Dorsolateral prefrontal cortex (tissue), 122 donors: ENCODE measurements at places on chromosomes 12 and 14. TPM values are rescaled to one million over a fixed set of nuclear protein-coding genes. Genes with fewer than 3 reads are reported as not detected.

DNA sequence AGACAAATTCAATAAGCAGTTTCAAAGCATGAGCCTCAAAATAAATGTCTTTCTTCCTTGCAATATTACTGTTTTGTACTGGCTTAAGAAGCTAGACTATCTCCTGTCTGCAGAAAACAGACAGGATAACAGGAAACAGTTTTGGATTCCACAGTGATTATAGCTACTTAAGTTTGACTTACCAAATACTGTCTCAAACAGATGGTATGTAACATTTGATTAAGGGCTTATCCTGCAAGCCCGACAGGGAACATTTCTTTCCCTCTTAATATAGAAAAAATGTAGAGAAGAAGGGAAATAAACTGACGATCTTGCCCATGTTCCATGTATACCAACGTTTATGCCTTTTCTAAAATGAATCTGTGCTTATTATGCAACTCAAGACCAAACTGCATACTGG, 179.9 kb upstream of the EEA1 start:
- no peak for DNase-seq

The RAD9B gene
- 0.24 TPM for total RNA-seq

GRCh38 chr12:7610006-7610405, 55.7 kb downstream of the APOBEC1 start:
- no peak for DNase-seq

DNA sequence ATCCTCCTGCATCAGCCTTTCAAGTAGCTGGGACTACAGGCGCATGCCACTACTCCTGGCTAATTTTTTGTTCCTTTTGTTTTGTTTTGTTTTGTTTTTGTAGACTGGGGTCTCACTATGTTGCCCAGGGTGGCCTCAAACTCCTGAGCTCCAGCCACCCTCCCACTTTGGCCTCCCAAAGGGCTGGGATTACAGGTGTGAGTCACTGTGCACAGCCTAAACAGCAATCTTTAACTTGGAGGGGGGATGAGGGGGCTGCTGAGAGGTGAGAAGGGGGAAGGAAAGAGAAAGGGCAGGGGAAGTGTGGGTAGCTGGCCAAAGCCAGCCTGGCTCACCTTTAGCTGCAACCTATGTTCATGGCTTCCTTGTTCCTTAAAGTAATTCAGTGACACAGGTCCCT, 77.4 kb downstream of the KDM2B start:
- no peak for DNase-seq

- DNase-seq, result no peak
Measured at GRCh38 chr14:44730860-44731259, 223.8 kb upstream of the FSCB start.

GRCh38 chr12:51622564-51622963, 31.5 kb downstream of the SCN8A start:
- DNase-seq, result no peak

DNA sequence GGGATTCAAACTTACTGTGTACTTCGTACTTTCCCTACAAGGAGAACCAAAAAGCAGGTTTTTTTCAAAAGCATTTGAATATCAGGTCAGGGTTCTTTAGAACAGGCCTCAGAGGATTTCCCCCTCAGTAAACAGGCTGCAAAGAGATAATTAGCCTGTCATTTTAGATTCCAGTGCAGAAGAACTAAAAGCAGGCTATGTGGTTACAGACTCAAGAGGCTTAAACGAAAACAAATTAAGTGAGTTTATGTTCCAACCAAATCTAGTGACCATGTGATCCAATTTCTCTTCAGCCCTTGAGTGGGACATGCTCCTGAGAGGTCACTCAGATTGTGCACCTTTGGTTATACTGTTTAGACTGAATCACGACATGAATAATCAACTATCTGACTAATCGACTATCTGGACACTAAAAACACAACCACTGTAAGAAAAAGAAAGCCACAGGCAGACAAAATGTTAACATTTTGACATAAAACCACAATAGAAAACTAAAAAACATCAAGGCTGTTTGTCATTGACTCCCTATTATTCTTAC, 4.5 kb downstream of the TMED8 start:
- DNase-seq, result no peak

The CACNA1C gene
- total RNA-seq, result 66.9 TPM

- DNase-seq, result no peak
Measured at GRCh38 chr12:99253068-99253467, 394.5 kb upstream of the GARIN6 start.

DNA sequence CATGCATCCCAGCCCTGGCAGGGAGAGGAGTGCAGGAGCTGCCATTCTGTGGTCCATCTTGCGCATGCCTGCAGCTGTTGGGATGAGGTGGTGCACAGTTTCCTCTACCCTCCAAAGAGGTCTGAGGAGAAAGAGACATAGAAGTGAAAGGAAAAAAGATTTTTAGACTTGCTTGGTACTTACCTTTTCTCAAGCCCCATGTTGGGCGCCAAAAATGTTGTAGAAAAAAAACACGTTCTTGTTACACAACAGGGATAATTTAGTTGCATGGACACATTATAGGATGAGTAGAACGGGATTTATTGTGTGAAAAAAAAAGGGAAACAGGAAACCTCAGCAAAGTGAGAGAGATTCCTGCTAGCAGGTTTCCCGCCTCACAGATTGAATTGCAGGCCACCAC, 244.4 kb upstream of the GARIN2 start:
- no peak for DNase-seq

DNA sequence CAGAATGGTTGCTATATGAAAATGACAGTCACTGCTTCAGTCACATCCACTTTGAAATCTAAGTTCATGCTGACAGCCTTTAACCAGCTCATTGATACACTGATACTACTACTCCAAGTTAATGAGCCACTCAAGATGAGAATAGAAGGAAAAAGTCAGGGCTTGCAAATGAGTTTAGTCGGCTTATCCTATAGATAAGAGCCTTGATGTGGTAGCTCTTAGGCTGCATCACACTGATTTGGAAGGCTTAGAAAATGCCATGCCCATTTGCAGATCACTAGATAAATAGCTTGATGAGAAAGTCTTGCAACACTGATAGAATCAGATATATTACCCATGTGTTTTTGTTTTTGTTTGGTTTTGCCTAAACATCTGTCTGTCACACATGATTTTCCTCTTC, 251.4 kb upstream of the ATXN7L3B start:
- no peak for DNase-seq

GRCh38 chr12:124148481-124149273, 146.2 kb upstream of the RFLNA start:
- DNase-seq, result no peak

GRCh38 chr14:87076146-87076545, 916.8 kb downstream of the GALC start:
- DNase-seq, result no peak

- DNase-seq, result no peak
Measured at GRCh38 chr12:11701433-11701832, 52.0 kb downstream of the ETV6 start.

- DNase-seq, result no peak
Measured at GRCh38 chr12:55681142-55682077, 26.3 kb downstream of the ITGA7 start.

The PLEKHH1 gene
- total RNA-seq, result 365 TPM

The VRTN gene
- not detected for total RNA-seq

The ANKRD9 gene
- 47.0 TPM for total RNA-seq

DNA sequence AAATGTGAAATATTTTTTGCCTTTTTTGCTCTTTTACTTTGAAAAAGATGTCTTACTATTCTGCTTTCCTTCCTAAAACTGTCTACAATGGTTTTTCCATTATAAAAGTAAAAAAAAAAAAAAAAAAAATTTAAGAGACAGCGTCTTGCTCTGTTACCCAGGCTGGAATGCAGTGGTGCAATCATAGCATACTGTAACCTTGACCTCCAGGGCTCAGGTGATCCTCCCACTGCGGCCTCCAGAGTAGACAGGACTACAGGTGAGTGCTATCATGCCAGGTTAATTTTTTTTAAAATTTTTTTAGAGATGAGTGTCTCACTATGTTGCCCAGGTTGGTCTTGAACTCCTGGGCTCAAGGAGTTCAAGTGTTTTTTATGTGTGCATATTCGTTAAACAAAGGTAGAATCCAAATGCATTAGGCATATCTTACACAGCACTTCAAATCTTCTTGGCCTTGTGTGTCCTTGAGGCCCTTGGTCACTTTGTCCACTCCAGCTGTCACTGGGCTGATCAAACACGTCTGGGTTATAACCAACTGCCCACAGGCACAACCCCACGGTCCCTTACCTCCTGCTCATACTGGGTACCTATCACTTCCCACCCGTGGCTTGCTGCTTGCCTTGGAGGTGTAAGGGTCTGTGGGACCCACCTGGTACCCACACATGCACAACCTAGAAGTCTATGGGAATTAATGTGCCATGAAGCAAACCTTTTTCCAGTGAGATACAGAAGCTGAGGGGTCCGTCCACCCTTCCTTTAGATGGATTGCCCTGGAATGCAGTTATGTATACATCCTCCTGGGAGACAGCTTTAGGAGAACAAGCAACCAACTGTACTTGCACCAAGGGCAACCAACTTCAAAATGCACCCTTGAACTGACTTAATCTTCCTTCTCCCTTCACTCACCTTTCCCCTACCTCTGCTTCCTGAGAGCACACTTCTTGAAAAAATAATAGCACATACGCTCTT, 12.8 kb downstream of the RAD52 start:
- DNase-seq, result no peak

- DNase-seq, result no peak
Measured at GRCh38 chr14:95091581-95091980, 65.7 kb downstream of the DICER1 start.

GRCh38 chr14:77113644-77114043, 15.6 kb downstream of the CIPC start:
- DNase-seq, result no peak

- DNase-seq, result no peak
Measured at GRCh38 chr14:74083784-74084276, 423 bp downstream of the ALDH6A1 start.

DNA sequence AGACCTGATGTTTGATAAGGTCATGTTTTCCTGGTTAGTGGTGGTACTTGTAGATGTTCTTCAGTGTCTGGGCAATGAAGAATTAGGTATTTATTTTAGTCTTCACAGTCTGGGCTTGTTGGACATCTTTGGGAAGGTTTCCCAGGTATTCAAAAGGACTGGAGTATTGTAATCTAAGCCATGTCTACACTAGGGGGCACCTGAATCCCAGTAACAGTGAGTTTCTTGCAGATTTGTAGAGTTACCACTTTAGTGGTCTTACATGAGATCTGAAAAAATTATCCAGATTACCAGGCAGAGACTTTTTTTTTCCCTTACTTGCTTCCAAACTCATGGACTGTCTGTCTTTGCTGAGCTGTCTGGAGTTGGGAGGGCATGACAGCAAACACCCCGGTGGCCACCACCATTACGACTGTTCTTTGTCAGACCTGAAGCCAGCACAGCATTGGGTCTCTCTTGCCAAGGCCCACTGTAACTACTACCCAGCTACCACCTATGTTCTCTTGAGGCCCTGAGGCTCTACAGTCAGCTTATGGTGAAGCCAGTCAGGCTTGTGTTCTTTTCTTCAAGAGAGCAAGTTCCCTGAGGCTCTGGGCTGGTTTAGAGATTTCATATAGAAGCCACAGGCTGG, 820.7 kb upstream of the FBXO33 start:
- DNase-seq, result no peak

DNA sequence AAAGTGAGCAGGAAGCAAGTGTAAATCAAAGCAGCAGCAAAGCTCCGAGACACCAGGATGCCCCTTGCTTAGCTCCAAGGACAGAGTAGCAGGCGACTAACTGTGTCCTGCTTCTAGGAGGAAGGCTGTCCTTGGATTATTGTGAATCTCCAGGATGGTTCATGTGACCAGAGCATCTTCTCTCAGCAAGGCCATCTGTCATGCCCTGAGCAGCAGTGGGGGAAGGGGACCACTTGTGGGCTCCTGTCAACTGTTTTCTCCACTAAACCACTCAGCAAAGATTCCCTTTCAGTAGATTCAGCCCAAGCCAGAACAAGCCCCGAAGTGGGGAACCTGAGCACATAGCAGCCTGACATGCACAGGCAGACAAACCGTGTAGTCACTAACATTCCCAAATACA, 19.4 kb downstream of the MAP3K9 start:
- no peak for DNase-seq
